MG63 (cell line): ENCODE measurements at places on chromosomes 3 and 15. TPM values are rescaled to one million over a fixed set of nuclear protein-coding genes. Genes with fewer than 3 reads are reported as not detected.

The AADACL2 gene
- not detected in 2 replicates for total RNA-seq

The HIGD2B gene
- not detected in 2 replicates for total RNA-seq

The PLSCR2 gene
- not detected in 2 replicates for total RNA-seq

The TMIE gene
- total RNA-seq: not detected in 2 replicates

The OR5K4 gene
- not detected in 2 replicates for total RNA-seq

DNA sequence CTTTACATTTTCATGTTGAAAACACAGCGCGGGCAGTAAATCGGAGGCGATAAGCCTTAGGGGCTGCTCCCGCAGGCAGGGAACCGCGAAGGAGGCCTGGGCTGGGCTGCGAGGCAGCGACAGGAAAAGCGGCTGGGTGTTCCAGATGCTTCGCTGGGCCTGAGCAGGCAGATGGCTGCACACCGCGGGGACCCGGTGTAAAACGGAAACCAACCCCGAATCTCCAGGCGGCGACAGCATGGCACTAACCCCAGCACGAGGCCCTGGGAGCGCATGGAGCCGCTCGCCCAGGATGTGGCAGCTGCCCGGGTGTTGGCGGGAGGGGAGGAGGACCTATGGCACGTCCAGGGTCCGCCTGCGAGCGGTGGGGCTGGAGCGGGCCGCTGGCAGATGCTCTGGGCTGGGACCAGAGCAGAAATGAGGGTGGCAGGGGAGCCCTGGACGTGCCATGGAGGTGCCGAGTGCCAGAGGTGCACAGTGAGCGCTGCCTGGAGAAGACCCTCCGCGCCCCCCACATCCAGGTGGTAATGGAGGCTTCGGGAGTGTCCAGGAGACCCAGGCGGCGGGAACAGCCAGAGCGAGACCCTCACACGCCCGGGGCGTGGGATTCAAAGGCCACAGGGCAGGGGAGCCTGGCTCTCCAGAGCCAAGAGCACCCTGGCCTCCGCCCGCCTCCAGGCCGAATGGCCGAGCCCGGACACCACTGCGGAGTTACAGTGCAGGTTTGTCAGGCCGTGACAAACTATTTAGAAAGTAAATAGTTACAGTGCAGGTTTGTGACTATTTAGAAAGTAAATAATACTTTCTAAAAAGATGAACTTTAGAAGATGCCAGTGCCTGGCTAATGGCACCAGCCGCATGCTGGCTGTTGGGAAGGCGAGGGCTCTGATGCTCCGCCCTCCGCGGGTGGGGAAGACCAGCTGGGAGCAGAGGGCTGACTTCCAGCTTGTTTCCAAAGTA lies 293.6 kb downstream of the OCA2 start:
- DNase-seq: no peak

DNA sequence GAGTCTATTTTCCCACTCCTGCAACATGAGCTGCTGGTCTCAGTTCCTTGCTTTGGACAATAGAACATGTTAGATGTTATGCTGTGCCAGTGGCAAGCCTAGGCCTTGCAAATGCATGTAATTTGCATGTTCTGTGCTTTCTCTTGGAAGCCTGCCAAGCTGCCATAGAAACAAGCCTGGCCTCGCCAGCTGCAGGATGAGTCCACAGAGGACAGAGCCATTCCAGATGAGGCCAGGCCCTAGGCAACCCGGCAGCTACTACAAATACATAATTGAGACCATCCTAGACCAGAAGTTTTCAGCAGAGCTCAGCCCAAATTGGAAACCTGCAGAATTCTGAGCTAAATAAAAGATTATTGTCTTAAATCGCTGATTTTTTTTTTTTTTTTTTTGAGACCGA lies 39.6 kb downstream of the TRIM69 start:
- peak; percentile 5 for DNase-seq

DNA sequence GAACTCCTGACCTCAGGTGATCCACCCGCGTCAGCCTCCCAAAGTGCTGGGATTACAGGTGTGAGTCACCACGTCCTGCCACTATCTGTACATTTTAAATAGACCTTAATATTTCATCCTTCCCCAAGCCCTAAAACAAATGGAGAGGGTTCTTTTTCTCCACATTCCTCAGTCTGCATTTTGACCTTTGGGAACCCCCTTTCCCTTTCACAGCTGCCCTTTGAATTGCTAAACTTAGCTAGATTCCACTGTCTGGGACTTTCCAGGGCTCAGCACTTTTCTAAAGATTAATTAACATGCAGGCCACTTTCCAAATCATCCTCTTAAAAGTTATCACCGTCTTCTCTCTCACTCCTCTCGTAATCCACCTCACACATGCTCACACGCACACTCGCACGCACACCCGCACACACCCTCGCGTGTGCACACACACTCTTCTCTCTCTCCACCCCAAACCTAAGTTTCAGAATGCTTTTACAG lies 124.2 kb downstream of the TMCO5A start:
- DNase-seq: no peak

DNA sequence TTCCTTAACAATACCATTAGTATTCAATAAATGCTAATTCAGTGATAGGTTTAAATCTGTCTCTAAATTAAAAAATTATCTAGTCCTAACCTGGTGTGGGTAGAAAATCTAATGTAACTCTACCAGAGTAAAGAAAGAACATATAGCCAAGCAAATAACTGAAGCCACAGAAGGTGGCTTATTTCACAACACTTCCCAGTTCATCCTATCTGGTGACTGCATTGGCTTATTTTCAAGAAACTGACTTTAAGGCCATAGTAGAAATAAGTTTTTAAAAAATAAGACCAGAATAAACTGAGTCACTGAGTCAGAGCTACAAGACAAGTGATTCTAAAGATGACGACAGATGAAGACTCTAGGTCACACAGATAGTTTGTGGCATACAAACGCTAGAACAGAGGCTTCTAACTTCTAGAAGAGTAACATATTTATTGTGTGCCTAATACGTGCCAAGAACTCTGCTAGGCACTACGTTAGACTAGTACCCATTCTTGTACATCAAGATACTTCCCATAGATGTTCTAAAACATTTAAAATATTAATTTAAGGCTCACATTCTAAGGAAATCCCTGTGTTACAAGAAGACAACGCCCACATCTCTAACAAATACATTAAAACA lies 25.9 kb downstream of the TMCC1 start:
- no peak for DNase-seq

GRCh38 chr3:27880969-27881892 lies 159.1 kb upstream of the EOMES start:
- DNase-seq: no peak

- DNase-seq: no peak
Observed at GRCh38 chr3:72318504-72319193, 529.6 kb downstream of the SHQ1 start.

DNA sequence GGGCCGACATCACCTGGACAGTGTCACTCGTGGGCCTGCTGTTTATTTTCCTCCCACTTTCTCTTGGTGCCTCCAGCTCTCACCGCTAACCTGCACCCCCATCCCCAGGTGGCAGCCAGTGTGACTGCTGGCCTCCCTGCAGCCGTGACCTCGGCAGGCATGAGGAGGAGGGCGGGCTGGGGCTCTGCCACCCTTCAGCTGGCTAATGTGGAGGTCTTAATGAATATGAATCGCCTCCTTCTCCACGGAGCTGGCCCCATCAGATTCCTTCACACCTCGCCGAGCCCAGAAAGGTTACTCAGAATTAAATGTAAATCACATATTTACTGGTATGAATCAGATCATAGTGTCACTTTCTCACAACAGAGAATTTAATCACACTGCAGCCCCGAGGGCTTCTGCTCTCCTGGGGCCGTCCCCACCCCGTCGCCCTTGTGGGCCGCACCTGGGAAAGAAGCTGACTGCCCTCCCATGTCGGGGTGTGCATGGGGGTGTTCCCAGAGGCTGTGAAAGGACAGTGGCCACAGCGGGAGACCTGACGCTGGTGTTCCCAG lies 171.1 kb upstream of the TLE3 start:
- no peak for DNase-seq

- peak; percentile 90 for DNase-seq
Observed at GRCh38 chr15:91965501-91966193, 112.1 kb downstream of the SLCO3A1 start.

DNA sequence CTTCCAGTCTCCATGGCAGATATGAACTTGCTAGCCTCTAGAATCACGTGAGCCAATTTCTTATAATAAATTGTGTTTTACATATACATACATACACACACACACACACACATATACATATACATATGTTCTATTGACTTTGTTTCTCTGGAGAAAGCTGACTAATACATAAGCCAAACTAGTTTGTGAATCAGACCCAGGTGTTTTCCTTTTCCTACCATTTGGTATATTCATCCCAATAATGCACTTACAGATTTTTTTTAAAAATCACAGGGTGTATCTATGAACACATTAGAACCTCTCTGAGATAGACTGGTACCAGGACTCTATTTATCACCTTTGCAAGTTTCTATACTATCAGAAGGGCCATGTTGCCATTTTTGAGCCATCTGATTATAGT lies 122.9 kb upstream of the KCNH8 start:
- DNase-seq: no peak

DNA sequence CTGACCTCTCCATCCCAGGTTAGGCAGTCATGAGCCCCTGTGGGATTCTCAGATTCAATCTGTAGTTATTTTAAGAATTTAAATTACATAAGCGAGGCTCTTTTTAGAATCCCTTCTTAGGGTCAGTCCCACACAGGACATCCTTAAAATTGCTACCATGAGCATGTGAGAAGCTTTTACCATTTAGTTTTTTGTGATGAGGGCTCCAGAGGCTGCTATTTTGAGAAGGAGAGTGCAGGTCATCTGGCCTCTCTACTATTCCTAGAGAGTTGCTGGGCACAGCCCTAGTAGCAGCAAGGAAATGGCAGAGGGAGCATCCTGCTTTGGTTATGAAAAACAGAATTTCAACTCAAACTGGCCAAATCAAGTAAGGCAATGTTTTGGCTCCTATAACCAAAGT lies 13.6 kb upstream of the CADPS start:
- DNase-seq: no peak

DNA sequence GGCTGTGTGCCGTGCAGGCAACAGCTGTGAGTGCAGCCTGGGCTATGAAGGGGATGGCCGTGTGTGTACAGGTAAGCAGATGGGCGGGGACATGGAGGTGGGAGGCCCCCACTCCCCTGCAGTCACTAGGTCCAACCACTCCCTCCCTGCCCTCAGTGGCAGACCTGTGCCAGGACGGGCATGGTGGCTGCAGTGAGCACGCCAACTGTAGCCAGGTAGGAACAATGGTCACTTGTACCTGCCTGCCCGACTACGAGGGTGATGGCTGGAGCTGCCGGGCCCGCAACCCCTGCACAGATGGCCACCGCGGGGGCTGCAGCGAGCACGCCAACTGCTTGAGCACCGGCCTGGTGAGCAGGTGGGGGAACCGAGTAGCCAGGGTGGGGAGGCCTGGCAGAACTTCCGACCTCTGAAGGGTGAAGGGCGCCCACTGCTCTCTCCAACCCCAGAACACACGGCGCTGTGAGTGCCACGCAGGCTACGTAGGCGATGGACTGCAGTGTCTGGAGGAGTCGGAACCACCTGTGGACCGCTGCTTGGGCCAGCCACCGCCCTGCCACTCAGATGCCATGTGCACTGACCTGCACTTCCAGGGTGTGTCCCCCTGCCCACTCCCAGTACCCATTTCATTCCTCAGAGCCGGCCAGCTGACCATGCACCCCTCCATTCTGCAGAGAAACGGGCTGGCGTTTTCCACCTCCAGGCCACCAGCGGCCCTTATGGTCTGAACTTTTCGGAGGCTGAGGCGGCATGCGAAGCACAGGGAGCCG lies 11.6 kb downstream of the NT5DC2 start:
- DNase-seq: no peak

- DNase-seq: no peak
Observed at GRCh38 chr15:30924353-30924752, 20.6 kb downstream of the FAN1 start.

- no peak for DNase-seq
Observed at GRCh38 chr3:119351581-119351980, 57.4 kb downstream of the ARHGAP31 start.
